ENCODE measurements at places on chromosomes 11 and 22. TPM values are rescaled to one million over a fixed set of nuclear protein-coding genes. Genes with fewer than 3 reads are reported as not detected.

- H3K27ac ChIP-seq: no peak overlapping the region
- no peaks in the 10 kb centered on the region for H3K36me3 ChIP-seq
- no peaks in the 10 kb centered on the region for H3K27me3 ChIP-seq
Observed at GRCh38 chr11:130092661-130093060, 23.0 kb downstream of the APLP2 start.

- no peak overlapping the region for H3K4me3 ChIP-seq
- H3K27ac ChIP-seq: no peak overlapping the region
- no peaks in the 10 kb centered on the region for H3K27me3 ChIP-seq
Observed at GRCh38 chr11:69660001-69660500, 15.1 kb downstream of the LTO1 start.

OR2D2 gene
- total RNA-seq: not detected

OR6A2 gene
- not detected for total RNA-seq
